ENCODE measurements at places on chromosomes 13 and 19.

GRCh38 chr19:52584736-52585440 lies 14.8 kb downstream of the ZNF701 start:
- no peak for DNase-seq

GRCh38 chr19:16588824-16589577 lies 16.8 kb upstream of the SLC35E1 start:
- no peak for DNase-seq

DNA sequence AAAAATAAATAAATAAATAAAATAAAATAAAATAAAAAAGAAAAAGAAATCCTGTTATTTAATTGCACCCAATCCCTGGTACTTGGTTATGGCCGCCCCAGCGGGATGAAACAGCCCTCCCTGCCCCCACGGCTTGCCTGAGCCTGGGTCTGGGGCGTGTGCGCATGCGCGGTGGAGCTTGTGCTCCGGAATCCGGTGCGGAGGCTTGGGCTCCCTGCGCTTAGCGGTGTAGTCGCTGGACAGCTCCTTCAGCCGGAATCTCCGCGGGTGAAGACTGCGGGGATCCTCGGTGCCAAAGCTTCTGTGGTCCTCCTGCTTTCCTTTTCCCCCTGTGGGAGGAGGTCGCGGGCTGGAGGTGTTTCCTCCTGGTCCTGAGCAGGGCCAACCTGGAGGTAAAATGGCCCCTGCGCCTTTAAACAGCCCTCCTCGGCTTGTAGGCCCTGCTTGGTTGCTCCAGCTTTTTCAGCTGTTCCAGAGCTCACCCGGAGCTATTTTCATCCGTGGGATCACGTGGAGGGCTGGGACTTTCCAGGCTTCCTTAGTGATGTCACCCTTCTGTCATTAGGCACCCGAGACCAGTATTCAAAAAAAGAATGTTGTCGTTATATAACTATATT lies at the start of gene PLA2G4C:
TSS of gene PLA2G4C (minus strand) at position 468 of the 617 bp plus-strand sequence. CDS start 4,288 bp downstream, outside the sequence.
- DNase-seq, result peak; percentile 82

- no peak for DNase-seq
Measured at GRCh38 chr13:103289681-103290080, 223.5 kb upstream of the SLC10A2 start.

DNA sequence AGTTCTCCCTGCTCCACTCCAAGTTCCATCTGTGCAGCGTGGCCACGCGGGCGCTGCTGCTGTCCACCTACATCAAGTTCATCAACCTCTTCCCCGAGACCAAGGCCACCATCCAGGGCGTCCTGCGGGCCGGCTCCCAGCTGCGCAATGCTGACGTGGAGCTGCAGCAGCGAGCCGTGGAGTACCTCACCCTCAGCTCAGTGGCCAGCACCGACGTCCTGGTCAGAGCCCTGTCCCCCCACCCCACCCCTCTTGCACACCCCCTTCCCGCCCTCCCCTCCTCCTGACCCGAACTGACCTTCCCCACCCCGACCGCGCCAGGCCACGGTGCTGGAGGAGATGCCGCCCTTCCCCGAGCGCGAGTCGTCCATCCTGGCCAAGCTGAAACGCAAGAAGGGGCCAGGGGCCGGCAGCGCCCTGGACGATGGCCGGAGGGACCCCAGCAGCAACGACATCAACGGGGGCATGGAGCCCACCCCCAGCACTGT lies 11.6 kb downstream of the FUZ start:
- no peak for DNase-seq

- DNase-seq, result no peak
Measured at GRCh38 chr13:51801631-51802099, 2.3 kb downstream of the DHRS12 start.

- DNase-seq, result no peak
Measured at GRCh38 chr13:40231751-40232150, 434.7 kb downstream of the FOXO1 start.

- DNase-seq, result no peak
Measured at GRCh38 chr19:18045307-18046050, 37.5 kb downstream of the ARRDC2 start.

DNA sequence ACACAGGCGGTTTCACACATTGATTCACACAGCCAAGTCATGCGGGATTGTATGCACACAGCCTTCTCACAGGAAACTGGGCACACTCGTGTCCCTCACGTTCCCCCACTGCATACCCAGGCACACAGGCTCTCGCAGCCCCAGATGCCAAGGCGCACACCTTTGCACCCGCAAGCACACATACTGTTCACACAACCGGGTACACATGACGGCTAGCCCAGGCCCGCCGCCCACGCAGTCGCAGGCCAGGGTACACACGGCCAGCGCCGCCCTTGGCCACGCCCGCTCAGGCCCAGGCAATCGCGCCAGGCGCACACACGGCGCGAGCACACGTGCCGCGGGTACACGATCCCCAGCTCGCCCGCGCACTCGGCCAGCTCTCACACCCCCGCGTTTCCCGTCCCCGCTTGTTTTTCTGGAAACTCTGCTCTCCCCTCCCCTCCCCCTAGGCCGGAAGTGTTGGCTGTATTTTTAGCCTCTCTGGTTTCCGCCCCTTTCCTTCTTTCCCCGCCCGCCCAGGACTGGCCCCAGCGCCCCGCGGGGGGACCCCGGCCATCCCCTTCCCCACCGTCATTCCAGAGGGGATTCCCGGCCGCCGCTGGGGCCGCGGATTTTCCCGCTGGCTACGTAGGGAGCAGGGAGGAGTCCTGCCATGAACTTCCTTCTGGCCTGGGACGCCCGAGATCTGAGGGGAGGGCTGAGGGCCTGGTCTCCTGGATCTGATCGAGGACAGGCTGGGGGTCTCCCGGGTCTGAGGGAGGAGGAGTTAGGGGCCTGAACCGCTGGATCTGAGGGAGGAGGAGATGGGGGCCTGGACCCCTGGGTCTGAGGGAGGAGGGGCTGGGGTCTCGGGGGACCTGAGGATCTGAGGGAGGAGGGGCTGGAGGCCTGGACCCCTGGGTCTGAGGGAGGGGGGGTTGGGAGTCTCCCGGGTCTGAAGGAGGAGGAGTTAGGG lies 4.0 kb upstream of the ZFP36 start:
- peak; percentile 25 for DNase-seq

GRCh38 chr13:59856281-59856810 lies 307.4 kb downstream of the DIAPH3 start:
- DNase-seq, result no peak

DNA sequence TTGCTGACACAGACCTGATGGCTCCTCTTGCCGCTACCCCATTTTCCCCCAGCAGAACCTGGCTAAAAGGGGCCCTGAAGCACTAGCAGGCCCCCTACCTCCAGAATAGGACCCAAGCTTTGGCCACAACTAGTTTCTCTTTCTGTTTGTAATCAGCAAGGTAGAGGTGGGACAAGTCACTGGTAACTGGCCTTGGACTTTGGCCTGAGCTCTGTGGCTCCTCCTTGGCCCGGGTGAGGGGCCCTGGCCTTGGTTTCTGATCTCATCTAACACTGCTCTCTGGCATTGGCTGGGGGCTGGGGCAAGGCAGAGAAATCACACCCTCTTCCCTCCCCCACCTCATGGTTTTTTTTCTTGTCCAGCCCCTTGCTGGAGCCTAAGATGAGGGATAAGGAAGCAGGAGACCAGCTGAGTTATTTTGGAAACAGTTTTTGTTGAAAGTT lies 2.1 kb downstream of the CALM3 start:
- no peak for DNase-seq

GRCh38 chr13:28049215-28049614 lies 51.2 kb downstream of the FLT3 start:
- no peak for DNase-seq

DNA sequence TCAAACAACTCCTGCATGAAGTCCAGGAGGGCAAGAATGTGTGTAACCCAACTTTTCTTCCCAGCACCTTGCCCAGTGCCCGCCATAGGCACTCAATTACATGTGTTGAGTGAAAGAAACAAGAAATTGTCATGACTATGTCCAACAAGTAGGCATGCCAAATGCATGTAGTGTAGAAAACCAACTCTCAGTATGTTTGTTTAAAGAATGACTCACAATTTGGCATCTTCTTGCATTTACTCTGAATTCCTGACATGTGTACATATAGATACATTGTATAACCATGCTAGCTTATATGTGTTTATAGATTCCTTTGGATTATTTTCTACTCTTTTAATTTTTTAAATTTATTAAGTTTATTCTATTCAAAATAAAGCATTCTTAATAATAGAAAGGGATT lies 305.0 kb downstream of the EFNB2 start:
- no peak for DNase-seq

DNA sequence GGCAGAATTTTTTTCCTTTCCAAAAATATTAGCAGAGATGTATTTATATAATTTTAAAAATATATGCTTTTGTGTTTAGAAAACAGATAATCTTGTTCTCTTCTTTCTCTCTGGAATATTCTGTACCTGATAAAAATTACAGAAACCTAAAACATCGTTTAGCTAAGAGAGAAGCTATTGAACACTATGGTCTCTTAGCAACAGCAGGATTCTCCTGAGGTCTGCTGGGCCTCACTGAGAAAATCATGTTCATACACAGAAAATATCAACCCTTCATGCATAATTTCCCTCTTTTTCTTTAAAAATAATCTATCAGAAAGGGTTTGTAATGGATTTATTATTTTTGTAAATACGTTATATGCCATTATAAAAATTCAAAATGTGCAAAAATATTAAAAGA lies 242.2 kb downstream of the DCLK1 start:
- DNase-seq, result peak; percentile 48

DNA sequence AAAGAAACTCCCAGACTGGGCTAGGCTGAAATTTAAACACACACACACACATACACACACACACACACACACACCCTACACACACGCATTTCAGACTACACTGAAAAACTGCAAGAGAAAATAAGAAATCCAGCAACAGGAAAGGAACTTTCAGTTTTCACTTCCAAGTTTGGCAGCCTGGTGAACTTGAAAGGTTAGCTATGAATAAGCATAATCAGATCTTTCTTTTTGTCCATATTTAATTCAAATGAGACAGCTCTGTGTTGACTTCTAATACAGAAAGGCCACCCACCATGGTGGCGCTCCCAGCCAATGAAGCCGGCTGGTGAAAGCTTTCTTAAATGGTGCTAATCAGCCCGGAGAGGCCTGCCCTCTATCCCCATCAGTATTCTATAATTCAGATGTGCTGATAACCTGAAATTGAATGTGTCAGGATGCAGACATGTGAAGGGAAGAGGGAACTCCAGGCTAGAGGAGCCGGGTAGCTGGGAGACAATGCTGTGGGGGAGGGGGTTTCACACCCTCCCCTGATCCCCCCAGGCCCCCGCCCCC lies 108.3 kb upstream of the ZNF536 start:
- no peak for DNase-seq

- DNase-seq, result no peak
Measured at GRCh38 chr13:94717916-94718315, 5.6 kb upstream of the SOX21 start.

- peak; percentile 59 for DNase-seq
Measured at GRCh38 chr19:6710273-6711077, 10.0 kb downstream of the C3 start.

DNA sequence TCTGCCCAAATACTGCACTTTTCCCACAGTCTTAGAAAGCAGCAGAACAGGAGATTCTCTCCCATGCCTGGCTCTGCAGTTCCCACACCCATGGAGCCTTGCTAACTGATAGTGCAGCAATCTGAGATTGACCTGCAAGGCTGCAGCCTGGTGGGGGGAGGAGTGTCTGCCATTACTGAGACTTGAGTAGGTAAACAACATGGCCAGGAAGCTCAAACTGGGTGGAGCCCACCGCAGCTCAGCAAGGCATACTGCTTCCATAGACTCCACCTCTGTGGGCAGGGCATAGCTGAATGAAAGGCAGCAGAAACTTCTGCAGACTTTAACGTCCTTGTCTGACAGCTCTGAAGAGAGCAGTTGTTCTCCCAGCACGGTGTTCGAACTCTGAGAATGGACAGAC lies 358.5 kb upstream of the PCDH9 start:
- no peak for DNase-seq

- DNase-seq, result no peak
Measured at GRCh38 chr19:35642312-35642711, 767 bp downstream of the ETV2 start.

GRCh38 chr13:30872276-30872594 lies 33.8 kb upstream of the MEDAG start:
- DNase-seq, result no peak

DNA sequence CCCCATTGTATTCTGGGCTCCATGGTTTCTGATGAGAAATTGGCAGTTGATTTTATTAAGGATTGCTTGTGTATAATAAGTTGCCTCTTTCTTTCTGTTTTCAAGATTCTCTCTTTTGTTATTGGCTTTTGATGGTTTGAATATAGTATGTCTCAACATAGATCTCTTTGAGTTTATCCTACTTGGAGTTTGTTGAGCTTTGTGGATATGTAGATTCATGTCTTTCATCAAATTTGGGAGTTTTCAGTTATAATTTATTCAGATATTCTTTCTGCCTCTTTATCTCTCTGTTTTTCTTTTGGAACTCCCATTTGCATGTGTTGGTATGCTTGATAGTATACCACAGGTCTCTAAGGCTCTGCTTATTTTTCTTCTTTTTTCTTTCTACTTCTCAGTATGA lies 296.6 kb downstream of the ATP8A2 start:
- DNase-seq, result no peak

GRCh38 chr13:111210091-111210490 lies 95.0 kb downstream of the ARHGEF7 start:
- DNase-seq, result no peak

DNA sequence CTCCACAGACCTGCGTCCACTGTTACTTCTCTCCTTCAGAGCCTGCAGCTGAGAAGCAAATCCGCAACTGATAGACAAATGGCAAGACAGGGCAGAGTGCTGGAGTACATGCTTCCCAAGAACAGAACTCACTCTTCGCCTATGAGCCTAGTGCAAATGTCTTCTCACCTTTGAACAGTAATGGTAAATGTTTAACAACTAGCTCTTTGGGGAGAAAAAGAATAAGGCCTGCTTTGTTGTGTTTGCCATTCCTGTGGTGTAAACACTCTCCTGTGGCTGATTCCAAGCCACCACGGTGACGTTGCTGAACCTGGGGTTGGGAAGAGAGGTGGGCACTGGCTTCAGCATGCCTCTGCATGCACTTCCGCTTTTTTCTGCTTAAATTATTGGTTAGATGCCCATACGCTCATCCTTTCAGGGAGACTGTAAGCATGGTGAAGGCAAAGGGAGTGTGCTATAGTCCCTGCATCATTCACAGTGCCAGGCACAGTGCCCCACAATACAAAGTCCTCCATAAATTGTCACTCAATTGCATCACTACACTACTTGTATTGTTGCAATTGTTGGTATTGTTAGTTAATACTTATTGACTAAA lies 28.1 kb upstream of the GTF3A start:
- no peak for DNase-seq

GRCh38 chr13:73835138-73835721 lies 299.0 kb downstream of the KLF12 start:
- peak; percentile 58 for DNase-seq

- DNase-seq, result no peak
Measured at GRCh38 chr19:56321989-56322440, 7.4 kb upstream of the ZSCAN5A start.

DNA sequence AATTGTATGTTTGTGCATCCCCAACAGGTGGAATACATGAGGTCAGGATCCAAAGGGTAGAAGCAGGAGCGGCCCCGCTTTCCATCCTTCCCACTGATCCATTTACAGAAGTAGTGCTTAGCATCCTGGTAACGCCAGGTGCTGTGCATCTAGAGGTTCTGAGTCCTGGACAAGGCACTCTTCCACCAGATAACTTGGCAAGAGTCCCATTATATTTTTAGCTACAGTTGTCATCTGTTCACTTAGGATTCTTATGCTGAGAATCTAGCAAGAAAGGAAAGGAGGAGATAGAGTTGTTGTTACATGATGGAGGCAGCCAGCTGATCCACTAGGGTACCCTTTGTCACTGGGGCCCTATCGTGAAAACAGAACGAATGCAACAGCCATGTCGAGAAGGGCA lies 389.5 kb upstream of the ZNF507 start:
- DNase-seq, result no peak
